Left renal pelvis (tissue), 4 donors: ENCODE measurements at places on chromosomes 6 and 20.

DNA sequence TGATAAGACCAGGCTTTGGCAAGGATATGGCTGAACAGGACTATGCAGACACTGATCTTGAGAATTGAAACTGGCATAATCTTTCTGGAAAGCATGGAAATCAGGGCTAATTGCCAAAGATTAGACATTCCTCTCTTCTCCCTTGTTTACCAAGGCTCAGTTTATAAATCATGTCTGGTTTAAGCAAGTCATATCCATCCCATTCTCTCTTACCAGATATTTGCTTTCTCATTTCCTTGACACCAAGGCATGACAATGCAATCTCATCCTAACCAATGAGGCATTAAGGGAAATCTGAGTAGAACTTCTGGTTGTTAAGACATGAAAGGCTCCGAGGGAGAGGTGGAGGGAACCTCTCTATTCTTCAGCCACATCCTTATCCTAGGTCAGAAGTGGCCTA, 110.3 kb upstream of the CEP85L start:
- DNase-seq, result no peak

- no peak for DNase-seq
Observed at GRCh38 chr6:103036846-103037245, 1643.3 kb downstream of the GRIK2 start.

DNA sequence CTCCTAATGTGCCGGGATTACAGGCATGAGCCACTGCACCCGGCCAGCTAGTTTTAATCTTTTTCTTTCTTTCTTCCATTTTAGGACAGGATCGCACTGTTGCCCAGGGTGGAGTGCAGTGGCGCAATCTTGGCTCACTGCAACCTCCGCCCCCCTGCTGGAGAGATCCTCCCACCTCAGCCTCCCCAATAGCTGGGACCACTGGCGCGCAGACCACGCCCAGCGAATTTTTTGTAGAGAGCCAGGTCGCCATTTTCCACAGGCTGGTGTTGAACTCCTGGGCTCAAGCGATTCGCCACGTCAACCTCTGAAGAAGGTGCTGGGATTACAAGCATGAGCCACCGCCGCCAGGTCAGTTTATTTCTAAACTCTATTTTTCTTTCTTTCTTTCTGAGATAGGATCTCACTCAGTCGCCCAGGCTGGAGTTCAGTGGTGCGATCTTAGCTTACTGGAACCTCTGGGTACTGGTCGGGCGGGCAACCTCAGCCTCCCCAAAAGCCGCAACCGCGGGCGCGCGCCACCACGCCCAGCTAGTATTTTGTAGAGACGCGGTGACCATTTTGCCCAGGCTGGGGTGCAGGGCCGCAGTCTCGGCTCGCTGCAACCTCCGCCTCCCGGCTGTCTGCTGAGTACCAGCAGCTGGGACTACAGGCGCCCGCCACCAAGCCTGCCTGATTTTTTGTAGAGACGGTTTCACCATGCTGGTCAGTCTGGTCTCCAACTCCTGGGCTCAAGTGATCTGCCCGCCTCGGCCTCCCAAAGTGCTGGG, 20.0 kb upstream of the LIN28B start:
- DNase-seq, result no peak

GRCh38 chr6:34476447-34476846, 10.6 kb downstream of the PACSIN1 start:
- no peak for DNase-seq

DNA sequence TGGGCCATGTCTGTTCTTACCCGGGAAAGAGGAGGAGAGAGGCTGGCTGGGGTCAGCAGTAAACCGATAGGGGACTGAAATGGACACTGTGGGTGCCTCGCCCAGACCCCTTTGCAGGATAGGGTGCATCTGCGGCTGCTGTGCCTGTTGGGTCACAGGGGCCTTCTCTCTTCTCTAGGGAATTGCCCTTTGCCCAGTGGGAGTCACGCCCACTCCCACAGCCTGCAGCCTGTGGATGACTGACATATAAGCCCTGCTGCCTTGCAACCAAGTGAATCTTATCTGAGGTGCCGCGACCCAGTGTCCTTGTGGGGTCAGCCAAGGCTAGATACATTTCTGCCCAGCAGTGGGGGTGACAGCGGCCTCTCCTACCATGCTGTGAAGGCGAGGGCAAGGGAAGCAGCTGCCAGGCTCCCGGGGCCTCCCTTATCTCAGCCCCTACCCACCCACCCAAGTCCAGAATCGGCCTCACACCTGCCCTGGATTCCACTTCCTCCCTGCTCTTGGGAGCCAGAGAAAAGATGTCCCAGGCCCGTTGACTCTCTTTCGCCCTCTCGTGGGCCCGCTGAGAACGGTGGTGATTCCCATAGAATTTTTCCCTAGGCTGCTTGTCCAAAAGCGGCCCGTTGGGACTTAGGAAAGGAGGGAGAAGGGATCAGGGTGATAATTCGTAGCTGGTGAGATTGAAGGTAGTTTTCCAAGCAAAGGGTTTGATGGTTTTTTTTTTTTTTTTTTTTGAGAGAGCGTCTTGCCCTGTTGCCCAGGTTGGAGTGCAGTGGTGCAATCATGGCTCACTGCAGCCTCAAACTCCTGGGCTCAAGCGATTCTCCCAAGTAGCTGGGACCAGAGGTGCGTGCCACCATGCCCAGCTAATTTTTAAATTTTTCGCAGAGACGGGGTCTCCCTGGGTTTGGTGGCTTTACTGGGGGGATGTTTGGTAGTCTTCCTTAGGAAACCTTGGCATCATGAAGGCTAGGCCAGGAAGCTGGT, 76.4 kb upstream of the RNF24 start:
- no peak for DNase-seq

DNA sequence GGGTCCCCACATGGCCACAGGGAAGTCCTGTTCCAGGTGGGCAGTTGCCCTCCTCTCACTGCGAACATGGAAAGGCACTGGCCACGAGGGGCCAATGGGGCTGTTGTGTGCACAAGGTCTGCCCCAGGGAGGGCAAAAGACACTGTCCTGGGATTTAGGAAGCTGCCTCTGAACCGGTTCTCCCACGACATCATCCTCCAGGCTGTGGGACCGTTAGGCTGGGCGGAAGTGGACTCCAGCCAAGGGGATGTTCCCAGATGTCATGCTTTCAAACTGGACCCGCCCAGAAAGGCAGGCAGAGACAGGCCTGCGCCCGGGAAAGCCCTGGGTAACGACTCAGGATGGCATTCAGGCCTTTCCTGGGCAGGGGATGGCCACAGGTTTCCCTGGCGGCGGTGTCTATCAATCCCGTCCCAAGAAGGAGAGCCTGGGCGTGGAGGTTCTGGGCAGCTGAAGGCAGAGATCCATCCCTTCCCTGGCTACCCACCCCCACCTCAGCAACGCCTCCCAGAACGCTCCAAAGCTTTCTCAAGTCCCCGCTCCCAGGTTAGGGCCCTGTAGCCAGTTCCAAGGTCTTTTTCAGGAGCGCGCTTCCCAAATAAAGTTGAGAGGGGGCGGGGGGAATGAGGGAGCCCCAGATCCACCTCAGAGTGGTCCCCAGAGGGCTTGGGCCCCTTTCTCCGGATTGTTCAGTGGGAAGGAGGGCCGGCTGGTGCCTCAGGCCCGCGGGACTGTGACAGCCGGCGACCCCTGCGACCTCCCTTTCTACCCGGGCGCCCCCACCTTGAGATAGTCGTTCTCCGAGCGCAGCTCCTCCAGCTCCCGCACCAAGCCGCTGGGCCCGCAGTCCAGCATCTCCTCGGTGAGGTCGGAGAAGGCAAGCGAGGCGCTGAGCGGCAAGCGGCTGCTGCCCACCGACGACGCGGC, 13.8 kb upstream of the TLDC2 start:
- DNase-seq, result peak; percentile 66

- no peak for DNase-seq
Observed at GRCh38 chr6:149963462-149964307, at the start of gene ULBP1. TSS of gene ULBP1 (plus strand) at chr6:149963943. CDS start at chr6:149964050, 107 bp downstream.

DNA sequence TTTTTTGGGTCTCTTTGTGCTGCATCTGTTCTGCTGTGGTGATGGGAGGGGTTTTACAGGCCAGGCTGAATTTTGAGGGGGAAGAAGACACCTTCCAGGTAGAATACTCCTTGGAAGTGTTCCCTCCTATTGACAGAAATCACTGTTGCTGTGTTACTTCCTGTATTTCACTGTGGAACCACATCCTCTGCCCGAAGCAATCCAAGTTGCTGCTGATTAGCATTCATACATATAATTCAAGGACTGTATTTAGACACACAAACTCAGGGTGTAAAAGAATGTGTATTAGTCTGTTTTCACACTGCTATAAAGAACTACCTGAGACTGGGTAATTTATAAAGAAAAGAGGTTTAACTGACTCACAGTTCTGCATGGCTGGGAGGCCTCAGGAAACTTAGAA, 50.6 kb upstream of the TMEM244 start:
- DNase-seq, result no peak

- DNase-seq, result no peak
Observed at GRCh38 chr6:57137350-57137749, 34.8 kb upstream of the BAG2 start.

DNA sequence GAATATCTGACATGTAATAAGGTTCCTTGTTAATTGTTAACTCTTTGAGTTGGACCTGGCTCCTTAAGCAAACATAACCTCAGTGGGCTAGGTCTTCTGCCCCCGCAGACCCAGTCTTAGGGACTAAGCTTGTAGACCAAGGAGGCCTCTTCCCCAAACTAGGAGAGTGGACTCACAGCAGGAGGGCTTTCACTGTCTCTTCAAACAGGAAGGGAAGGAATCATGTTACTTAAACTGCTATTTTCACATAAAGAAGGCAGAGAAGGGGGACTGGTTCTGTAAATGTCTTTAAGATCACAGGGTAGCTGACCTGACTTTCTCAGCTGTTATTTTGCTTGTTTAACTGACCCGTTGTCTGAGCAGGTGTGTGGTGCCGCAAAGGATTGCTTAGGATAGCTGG, 34.9 kb upstream of the PRDM1 start:
- DNase-seq, result no peak

- DNase-seq, result no peak
Observed at GRCh38 chr6:16762550-16763477, 1.6 kb upstream of the ATXN1 start.

GRCh38 chr6:105606831-105607463, 204.1 kb upstream of the PREP start:
- no peak for DNase-seq

DNA sequence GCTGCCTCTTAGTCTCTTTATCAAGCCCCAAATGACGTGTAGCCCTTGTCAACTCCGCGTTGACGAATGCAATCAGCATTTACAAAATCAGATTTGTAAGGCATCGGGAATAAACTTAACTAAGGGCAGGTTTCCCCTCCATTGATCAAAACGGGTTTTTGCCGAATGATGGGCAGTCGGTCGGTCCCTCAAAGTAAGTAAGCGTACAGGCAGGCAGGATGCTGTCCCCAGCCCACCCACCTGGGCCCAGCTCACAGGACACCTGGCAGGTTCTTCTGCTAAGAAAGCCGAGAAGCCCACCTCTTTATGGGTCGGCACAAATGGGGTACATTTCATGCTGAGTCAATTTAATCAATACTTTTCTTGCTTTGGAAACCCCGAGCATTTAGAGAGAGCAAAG, 22.0 kb upstream of the MAFB start:
- DNase-seq, result no peak

DNA sequence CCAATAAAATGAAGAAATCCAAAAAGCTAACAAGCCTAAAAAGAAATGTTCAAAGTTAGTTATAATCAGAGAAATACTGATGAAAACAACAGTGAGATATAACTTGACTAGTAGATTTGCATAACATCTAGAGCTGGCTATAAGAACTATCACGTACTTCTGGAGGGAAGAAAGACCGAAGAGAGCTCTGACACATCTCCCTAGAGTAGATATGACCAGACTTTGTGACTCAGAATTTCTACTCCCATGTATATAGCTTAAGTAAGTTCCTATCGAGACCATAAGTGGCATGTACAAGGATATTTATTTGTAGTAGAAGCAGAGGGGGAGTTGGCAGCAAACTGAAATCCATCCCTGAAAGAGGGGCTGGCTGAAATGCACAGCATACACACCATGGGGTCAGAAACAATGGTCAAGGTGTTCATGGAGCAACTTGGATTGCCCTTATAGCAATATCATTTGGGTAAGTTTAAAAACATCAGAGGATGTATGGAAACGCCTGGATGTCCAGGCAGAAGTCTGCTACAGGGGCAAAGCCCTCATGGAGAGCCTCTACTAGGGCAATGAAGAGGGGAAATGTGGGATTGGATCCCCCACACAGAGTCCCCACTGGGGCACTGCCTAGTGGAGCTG, 25.6 kb upstream of the IL17A start:
- DNase-seq, result no peak

- no peak for DNase-seq
Observed at GRCh38 chr6:18468503-18468843, 81.3 kb downstream of the RNF144B start.

DNA sequence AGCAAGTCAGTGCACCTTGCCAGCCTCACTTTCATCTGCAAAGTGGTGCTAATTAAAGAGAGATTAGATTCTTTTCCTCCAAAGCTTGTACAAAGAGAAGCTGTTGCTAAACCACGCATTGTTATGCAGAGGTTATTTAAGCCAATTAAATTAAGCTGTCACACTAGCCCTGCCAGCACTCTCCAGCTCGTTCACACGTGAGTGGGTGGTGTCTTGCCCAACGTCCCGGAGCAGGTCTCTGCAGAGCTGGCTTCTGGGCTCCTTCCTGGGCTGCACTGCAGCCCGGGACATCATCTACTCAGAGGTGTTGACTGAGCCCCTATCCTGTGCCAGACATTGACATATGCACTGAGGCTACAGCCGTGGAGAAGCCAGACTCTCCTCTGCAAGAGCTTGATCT, 401.6 kb upstream of the SULF2 start:
- DNase-seq, result no peak

- peak; percentile 25 for DNase-seq
Observed at GRCh38 chr6:31270788-31271640, 878 bp downstream of the HLA-C start.

GRCh38 chr6:116463301-116463700, 2.1 kb downstream of the CALHM6 start:
- DNase-seq, result no peak

GRCh38 chr6:901696-902460, 208.9 kb upstream of the EXOC2 start:
- no peak for DNase-seq
